Glomerular endothelial cell (primary cell): ENCODE measurements at places on chromosomes 5 and 9. TPM values are rescaled to one million over a fixed set of nuclear protein-coding genes. Genes with fewer than 3 reads are reported as not detected.

Gene ANKRD18A
- total RNA-seq, result 0.12 and 0.24 TPM in 2 replicates

GRCh38 chr5:174022384-174023095, 23.0 kb upstream of the NSG2 start:
- DNase-seq, result no peak

DNA sequence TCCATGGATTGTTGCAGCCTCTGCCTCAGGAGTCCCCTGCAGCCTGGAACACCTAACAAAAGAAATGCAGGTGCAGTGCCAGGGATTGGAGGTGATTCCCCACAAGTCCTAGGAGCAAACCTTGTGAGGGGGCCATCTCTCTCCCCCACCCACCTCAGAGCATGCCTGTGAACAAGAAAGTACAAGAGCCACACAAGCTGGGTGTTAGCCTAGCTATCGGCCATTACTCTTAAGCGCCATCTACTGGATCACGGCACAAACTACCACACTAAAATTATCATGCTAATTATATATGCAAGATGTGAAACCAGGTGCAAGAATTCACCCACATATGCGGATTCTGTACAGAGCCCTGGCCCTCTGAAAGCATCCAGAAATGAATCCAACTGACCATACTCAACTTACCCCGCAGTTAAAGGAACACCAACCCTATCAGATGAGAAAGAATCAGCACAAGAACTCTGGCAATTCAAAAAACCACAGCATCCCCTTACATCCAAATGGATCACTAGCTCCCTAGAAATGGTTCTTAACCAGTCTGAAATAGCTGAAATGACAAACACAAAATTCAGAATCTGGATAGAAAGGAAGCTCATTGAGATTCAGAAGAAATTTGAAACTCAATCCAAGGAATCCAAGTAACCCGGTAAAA, 16.5 kb upstream of the PRSS3 start:
- no peak for DNase-seq

DNA sequence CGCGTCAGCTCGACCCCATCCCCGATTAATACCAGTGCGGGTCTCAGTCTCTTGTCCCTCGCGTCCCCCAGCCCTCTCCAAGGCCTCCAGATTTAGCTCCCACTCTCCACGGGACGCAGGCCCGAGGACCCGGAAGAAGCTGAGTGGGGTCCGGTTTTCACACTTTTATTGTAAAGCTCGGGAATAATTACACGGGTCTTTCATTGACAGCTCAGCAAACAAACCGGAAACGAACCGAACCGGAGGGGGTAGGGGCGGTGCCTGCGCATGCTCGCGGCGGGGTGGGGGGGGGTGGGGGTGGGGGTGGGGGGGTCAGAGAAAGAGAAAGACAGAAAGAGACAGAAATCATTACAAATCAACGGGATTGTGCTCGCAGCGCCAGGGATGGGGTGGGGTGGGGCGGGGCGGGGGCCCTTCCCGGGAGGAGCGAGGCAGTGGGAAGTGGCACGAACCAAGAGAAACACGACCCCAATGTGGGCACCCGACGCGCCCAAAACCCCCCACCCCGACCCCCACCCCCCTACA, 27.9 kb downstream of the PCDH1 start:
- DNase-seq, result no peak

- no peak for DNase-seq
Measured at GRCh38 chr5:124698770-124699169, 47.7 kb downstream of the ZNF608 start.
